ENCODE measurements at places on chromosomes 12 and 14.

DNA sequence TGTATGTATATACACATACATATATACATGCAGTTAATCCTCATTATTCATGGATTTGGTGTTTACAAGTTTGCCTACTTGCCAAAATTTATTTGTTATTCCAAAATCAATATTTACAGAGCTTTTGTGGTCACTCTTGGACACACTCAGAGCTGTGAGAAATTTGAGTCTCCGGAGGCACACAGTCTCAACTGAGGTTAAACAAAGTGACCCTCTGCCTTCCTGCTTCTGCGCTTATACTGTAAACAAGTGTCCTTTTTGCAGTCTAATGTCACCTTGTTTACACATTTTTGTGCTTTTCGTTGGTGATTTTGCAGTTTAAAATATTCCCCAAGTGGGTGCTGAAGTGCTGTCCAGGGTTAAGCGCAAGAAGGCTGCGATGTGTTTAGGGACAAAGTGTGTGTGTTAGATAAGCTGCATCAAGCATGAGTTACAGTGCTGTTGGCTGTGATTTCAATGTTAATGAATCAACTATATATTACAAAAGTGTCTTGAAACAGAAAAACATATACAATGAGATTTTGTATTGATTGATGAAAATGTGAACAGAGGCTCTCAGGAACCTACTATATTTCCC lies 13.1 kb upstream of the LTA4H start:
- DNase-seq: no peak

- no peak for DNase-seq
These were observed 19.5 kb downstream of the CCDC88C start for GRCh38 chr14:91397965-91398591.

- DNase-seq: no peak
These were observed 2.5 kb downstream of the FAM222A start for GRCh38 chr12:109716092-109716479.

DNA sequence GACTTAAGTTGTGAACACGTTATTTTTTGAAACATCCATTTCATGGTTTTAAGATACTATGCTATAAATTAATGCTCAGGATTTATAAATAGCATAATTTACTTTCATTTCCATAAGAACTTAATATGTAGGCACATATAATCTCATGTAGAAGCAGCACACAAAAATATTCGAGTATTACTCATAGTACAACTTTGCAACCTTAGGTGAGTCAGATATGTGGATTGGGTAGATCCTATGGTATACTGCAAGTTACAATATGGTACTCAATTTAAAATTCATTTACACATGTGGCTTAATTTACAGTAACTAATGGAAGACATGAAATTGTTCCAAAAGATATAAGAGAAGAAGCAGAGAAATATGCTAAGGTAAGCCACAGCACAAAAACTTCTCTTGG lies 26.0 kb downstream of the PSMA3 start:
- DNase-seq: no peak

DNA sequence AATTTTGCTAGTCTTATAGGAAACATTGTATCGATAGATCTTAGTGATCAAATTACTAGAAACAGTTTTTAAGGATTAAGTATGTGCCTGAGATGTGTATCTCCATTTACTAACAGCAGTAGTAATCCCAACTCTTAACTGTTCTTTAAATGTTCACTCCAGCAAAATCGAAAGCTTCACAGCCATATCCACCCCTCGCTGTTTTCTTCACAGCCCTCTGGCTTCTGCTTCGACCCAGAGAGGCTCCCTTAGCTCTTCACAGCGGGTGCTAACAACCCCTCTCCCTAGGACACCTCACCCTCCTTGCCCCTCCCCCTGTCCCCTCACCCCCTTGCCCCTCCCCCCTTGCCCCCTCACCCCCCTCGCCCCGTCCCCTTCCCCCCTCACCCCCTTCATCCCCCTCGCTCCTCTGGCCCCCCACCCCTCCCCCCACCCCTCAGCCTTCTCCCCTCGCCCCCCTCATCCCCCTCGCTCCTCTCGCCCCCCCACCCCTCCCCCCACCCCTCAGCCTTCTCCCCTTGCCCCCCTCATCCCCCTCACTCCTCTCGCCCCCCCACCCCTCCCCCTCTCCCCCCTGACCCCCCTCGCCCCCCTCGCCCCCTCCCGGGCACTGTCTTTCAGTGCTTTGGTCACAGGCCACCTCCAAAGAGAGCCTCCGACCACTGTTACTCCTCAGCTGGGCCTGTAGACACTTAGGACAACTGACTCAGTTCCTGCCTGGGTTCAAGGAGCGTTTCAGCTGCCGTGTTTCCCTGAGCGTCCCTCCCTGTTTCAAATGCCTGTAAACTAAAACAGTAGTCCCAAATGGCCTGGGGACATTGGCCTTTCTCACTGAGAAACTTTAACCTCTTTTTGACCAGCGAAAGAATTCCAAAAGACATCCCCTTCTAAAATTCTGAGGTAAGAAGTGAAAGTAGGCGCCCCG lies 46.0 kb upstream of the DYNC1H1 start:
- peak; percentile 11 for DNase-seq

GRCh38 chr12:90013409-90013808 lies 304.8 kb upstream of the ATP2B1 start:
- no peak for DNase-seq

DNA sequence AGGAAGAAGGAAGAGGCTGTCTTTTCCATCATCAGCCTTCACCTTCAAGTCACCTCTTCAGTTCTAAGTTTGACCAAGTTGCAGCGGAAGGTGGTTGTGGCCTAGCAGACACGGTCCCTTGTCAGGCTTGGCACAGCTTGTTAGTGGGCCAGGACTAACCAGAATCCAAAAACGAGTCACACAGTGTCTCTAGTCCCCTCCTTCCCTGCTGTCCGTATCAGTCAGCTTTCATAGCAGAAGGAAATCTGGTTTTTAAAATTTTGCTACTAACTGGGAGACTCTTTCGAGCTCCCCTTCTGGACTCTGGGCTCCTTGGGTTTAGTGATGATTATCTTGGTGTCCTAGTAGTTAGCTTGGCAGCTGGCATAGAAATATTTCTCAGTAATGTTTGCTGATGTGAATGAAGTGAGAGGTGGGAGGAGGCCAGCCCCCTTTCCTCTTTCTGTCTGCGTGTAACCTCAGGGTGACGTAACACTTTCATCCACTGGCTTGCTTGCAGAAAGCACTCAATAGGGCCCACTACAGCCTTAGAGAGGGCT lies 3.8 kb downstream of the ETV6 start:
- DNase-seq: no peak

- no peak for DNase-seq
These were observed 22.3 kb downstream of the ATG14 start for GRCh38 chr14:55389330-55389729.

GRCh38 chr12:50387972-50388478 lies 8.4 kb downstream of the FAM186A start:
- DNase-seq: no peak

DNA sequence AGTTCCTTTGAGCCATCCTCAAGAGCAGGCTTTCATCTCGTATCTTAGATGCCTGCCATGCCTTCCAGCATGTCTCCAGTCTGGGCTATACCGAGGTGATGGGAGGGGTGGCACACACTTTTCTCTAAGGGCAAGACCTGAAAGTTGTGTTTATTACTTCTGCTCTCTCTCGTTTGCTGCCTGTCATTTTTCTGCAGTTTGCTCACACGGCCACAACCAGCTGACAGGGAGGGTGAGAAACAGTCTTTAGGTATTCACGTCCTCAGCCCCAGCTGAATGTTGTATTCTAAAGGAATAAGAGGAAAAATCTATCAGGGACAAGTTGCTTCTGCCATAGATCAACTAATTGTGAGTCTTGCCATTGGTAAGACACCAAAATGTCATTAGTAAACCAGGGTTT lies 88.0 kb downstream of the TMTC2 start:
- DNase-seq: no peak

GRCh38 chr12:68375756-68376695 lies 43.9 kb upstream of the MDM1 start:
- peak; percentile 8 for DNase-seq

- DNase-seq: no peak
These were observed 5.4 kb downstream of the TXNRD1 start for GRCh38 chr12:104220931-104221330.

- no peak for DNase-seq
These were observed 89.7 kb upstream of the CPM start for GRCh38 chr12:69022674-69023073.

GRCh38 chr14:99609245-99610170 lies 5.5 kb upstream of the CCDC85C start:
- DNase-seq: no peak

GRCh38 chr12:117890644-117891043 lies 78.1 kb downstream of the KSR2 start:
- DNase-seq: no peak

- no peak for DNase-seq
These were observed 46.0 kb downstream of the TECPR2 start for GRCh38 chr14:102408724-102409123.

GRCh38 chr14:21894003-21894897 lies 220.6 kb upstream of the OR4E1 start:
- DNase-seq: peak; percentile 46

GRCh38 chr14:47675466-47676314 lies at the start of gene MDGA2:
MDGA2 (minus strand) TSS chr14:47675605.
- DNase-seq: peak; percentile 72

Measured in dorsolateral prefrontal cortex (tissue), 122 donors.